ENCODE measurements at places on chromosomes 4 and X. TPM values are rescaled to one million over a fixed set of nuclear protein-coding genes. Genes with fewer than 3 reads are reported as not detected.

DNA sequence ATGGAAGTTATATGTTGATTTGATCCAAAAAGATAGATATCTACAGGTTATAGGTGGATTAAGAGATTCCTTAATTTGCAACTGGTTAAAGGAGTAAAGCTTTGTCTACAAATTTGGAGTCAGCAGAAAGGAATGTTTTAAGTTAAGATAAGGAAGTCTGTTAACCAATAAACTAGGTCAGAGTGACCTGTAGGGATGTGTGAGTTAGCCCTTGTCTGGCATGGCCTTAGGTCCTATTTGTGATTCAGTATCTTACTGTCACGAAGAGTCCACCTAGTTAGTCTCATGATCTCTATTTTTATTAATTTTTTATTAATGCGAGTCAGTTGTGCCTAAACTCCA lies 230.8 kb downstream of the INPP4B start:
- no peak overlapping the region for H3K27ac ChIP-seq
- H3K27me3 ChIP-seq, result no peaks in the 10 kb centered on the region
- no peak overlapping the region for H3K4me3 ChIP-seq
- no peaks in the 10 kb centered on the region for H3K4me1 ChIP-seq
- H3K36me3 ChIP-seq, result no peaks in the 10 kb centered on the region

RRH gene
- total RNA-seq, result not detected

DGKQ gene
- total RNA-seq, result 3.9 TPM

SLC6A14 gene
- not detected for total RNA-seq

DNA sequence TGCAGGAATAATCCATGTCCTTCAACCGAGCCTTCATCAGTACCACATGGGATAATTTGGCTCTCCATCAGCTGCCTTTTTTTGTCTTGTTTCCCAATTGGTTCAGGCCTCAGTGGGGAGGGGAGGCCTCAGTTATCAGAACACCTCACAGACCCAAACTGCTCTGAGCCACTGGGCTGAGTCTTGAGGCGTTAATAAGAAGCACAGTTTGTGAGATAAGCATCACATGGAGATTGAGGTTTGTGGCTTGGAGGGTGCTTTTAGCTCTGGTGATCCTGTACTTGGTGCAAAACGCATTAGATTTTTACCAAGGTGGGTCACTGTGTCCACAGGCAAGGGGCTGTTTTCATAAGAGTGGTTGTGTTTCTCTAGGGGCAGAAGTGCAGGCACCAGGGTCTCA lies 82.8 kb upstream of the HPF1 start:
- H3K4me3 ChIP-seq, result no peak overlapping the region
- no peaks in the 10 kb centered on the region for H3K27me3 ChIP-seq
- no peak for DNase-seq
- H3K36me3 ChIP-seq, result no peaks in the 10 kb centered on the region
- H3K4me1 ChIP-seq, result no peaks in the 10 kb centered on the region

F9 gene
- total RNA-seq, result not detected

- DNase-seq, result no peak
- H3K27me3 ChIP-seq, result no peaks in the 10 kb centered on the region
- no peak overlapping the region for H3K27ac ChIP-seq
- no peak overlapping the region for H3K4me3 ChIP-seq
These were observed 203.7 kb upstream of the ARX start for GRCh38 chrX:25219480-25219879.

DNA sequence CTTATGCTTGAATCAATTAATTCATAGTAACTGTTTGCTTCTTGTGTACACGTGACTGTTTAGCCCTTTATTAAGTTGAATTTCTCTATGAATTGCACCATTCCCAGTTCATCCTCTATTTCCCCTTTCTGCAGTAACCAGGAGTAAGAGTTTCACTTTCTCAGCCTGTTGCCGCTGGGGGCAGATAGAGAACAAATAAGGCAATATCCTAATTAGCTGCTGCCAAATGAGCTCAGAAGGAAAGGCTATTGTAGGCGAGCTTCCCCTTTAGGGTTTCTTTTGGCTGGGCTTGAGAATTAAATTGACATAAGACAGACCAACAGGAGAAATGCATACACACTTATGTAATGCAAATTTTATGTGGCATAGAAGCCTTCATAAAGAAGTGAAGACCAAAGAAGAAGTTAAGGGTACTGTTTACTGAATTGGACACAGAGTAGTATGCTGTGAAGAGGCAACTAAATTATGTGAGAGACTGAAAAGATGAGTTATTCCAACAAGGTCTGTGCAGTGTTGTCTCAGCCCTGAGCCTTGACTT lies 1594.7 kb downstream of the TECRL start:
- H3K4me1 ChIP-seq, result peaks cover 8% of the 10 kb centered on the region
- no peak overlapping the region for H3K27ac ChIP-seq
- no peak for DNase-seq
- H3K27me3 ChIP-seq, result no peaks in the 10 kb centered on the region

XAGE2 gene
- not detected for total RNA-seq

DNA sequence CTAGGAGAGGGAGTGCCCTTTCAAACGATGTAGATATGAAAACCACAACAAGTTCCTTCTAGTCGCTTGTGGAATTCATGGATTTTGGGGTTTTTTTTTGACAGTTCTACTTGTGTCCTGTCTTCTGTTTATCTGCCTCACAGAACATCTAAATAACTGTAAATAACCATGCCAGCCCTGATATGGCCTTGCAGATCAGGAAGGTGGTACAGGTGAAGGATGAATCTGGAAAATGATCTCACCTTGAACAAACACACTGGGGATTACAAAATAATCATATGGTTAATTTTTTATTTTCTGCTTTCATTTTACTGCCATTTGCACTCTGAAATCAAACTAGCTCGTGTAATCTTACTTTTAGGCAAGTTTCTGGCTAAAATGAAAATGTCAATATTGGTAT lies 37.2 kb downstream of the GPR82 start:
- DNase-seq, result no peak
- H3K27me3 ChIP-seq, result no peaks in the 10 kb centered on the region
- no peak overlapping the region for H3K4me3 ChIP-seq
- H3K27ac ChIP-seq, result no peak overlapping the region
- H3K36me3 ChIP-seq, result no peaks in the 10 kb centered on the region

- H3K27ac ChIP-seq, result no peak overlapping the region
- H3K4me3 ChIP-seq, result no peak overlapping the region
- no peaks in the 10 kb centered on the region for H3K36me3 ChIP-seq
- DNase-seq, result no peak
- H3K27me3 ChIP-seq, result no peaks in the 10 kb centered on the region
These were observed 909.8 kb upstream of the FTHL17 start for GRCh38 chrX:31981546-31982062.

GRCh38 chr4:102596532-102596931 lies 95.4 kb downstream of the NFKB1 start:
- no peak overlapping the region for H3K27ac ChIP-seq
- H3K36me3 ChIP-seq, result peaks cover 8% of the 10 kb centered on the region
- DNase-seq, result no peak
- no peak overlapping the region for H3K4me3 ChIP-seq
- no peaks in the 10 kb centered on the region for H3K27me3 ChIP-seq
- no peaks in the 10 kb centered on the region for H3K4me1 ChIP-seq

- H3K4me1 ChIP-seq, result no peaks in the 10 kb centered on the region
- no peaks in the 10 kb centered on the region for H3K27me3 ChIP-seq
- H3K4me3 ChIP-seq, result no peak overlapping the region
- H3K36me3 ChIP-seq, result no peaks in the 10 kb centered on the region
These were observed 7.3 kb upstream of the CLDN2 start for GRCh38 chrX:106912864-106913263.

GRCh38 chr4:20509315-20509714 lies 190.9 kb upstream of the PACRGL start:
- no peak overlapping the region for H3K4me3 ChIP-seq
- DNase-seq, result no peak
- H3K27ac ChIP-seq, result no peak overlapping the region
- H3K4me1 ChIP-seq, result no peaks in the 10 kb centered on the region
- no peaks in the 10 kb centered on the region for H3K27me3 ChIP-seq
- H3K36me3 ChIP-seq, result no peaks in the 10 kb centered on the region

GRCh38 chrX:81202943-81203342 lies 1.0 kb downstream of the SH3BGRL start:
- peak overlapping the region; percentile 80 for H3K27ac ChIP-seq
- H3K36me3 ChIP-seq, result no peaks in the 10 kb centered on the region
- DNase-seq, result no peak

RHOH gene
- 0.68 TPM for total RNA-seq

DNA sequence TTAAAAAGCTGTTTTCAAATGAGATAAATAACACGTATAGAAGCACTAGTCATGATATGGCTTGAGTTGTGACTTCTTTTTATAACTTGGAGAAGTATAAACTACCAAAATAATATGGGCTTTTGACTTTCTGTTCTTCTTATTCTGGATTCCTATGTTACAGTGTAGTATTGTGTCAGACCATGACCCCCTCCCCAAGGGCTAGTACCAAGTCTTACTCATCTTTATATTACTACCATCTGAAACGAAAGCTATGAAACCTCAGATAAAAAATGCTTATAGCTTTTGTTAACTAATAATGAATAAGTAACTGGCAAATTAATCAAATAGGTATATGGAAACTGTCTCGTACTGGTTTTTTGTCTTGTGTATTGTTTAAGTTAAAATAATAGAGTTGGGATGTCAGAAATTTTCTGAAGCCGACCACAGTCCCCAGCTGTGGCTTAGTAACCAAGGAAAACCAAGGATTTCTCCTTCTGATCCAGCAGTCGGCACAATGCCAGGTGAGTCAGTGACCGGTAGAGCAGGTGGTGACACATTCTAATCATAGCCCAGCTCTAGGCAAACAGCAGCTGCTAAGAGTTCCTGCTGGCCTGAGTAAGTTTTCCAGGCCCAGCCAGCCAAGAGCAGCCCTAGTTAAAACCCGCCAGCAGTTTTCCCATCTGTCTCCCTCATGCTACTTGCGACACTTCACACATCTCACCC lies 163.3 kb upstream of the PRDX4 start:
- no peaks in the 10 kb centered on the region for H3K27me3 ChIP-seq
- no peaks in the 10 kb centered on the region for H3K36me3 ChIP-seq
- no peaks in the 10 kb centered on the region for H3K4me1 ChIP-seq
- H3K27ac ChIP-seq, result no peak overlapping the region
- DNase-seq, result peak; percentile 57

GRCh38 chr4:48585401-48585800 lies 95.3 kb downstream of the ZAR1 start:
- H3K36me3 ChIP-seq, result peaks cover 6% of the 10 kb centered on the region
- no peaks in the 10 kb centered on the region for H3K27me3 ChIP-seq
- H3K4me1 ChIP-seq, result no peaks in the 10 kb centered on the region
- H3K27ac ChIP-seq, result no peak overlapping the region
- no peak overlapping the region for H3K4me3 ChIP-seq

KLHL13 gene
- 11.1 TPM for total RNA-seq

GRCh38 chr4:138868562-138868961 lies 147.0 kb upstream of the NOCT start:
- DNase-seq, result no peak
- H3K4me1 ChIP-seq, result peaks cover 7% of the 10 kb centered on the region
- no peak overlapping the region for H3K4me3 ChIP-seq

DNA sequence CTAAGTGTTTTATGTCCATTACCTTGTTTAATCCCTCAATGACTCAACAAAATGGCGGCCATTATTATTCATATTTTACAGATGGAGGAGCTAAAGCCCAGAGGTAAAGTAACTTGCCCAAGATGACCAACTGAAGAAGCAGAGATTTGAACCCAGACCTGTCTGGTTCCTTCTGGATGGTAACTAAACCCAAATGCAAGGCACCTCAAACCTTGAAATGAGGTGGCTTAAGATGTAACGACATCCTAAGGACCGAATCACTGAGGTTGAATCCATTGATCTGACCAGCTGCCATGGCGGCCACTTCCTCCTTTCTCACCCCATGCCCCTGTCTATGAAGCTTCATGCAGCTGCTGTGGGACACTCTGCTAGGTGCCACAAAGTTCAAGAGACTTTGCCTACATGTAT lies 932 bp downstream of the TLR10 start:
- H3K27me3 ChIP-seq, result no peaks in the 10 kb centered on the region
- no peaks in the 10 kb centered on the region for H3K4me1 ChIP-seq
- no peaks in the 10 kb centered on the region for H3K36me3 ChIP-seq
- H3K27ac ChIP-seq, result no peak overlapping the region
- no peak overlapping the region for H3K4me3 ChIP-seq
- no peak for DNase-seq

All from sigmoid colon (tissue), 7 donors.